ENCODE measurements at places on chromosomes 1 and 21. TPM values are rescaled to one million over a fixed set of nuclear protein-coding genes. Genes with fewer than 3 reads are reported as not detected.
A peak's percentile ranks its signal among the peaks of the same experiment; 100 is the strongest.

SLC9C2 gene
- total RNA-seq = not detected

SMYD2 gene
- 24.8 TPM for total RNA-seq

C1orf87 gene
- total RNA-seq = not detected

C1orf56 gene
- total RNA-seq = 4.7 TPM

HES4 gene
- 54.1 TPM for total RNA-seq

ADAM30 gene
- not detected for total RNA-seq

RPE65 gene
- total RNA-seq = 0.14 TPM

DNA sequence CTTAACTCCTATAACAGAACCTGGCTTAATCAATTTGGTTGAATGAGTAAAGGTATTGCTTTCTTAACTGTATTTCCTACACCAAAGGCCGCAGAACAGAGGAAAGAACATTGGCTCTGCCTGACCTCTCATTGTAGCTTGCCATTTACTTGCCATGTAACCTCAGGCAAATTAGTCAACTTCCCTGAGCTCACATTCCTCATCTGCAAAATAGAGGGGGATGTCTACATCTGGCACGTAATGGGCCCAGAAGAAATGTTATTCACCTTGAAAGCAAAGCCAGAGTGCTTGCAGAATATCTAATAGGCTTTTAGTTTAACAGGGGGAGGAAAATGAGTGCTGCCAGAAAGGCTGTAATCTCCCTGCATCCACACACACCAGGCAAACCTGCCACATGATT is 44.3 kb downstream of the LAMC2 start:
- no peak overlapping the region for H3K4me3 ChIP-seq
- no peak overlapping the region for H3K27ac ChIP-seq
- no peaks in the 10 kb centered on the region for H3K27me3 ChIP-seq
- no peak for DNase-seq
- H3K4me1 ChIP-seq = peaks cover 34% of the 10 kb centered on the region

GRCh38 chr1:175131095-175131494 is 61.5 kb downstream of the KIAA0040 start:
- H3K4me3 ChIP-seq = no peak overlapping the region
- H3K27me3 ChIP-seq = peaks cover 10% of the 10 kb centered on the region
- no peak overlapping the region for H3K27ac ChIP-seq
- peaks cover 20% of the 10 kb centered on the region for H3K4me1 ChIP-seq

GRCh38 chr1:215267495-215267894 is 185.0 kb downstream of the KCNK2 start:
- no peaks in the 10 kb centered on the region for H3K27me3 ChIP-seq
- no peaks in the 10 kb centered on the region for H3K4me1 ChIP-seq
- no peak for DNase-seq
- no peak overlapping the region for H3K4me3 ChIP-seq

DNA sequence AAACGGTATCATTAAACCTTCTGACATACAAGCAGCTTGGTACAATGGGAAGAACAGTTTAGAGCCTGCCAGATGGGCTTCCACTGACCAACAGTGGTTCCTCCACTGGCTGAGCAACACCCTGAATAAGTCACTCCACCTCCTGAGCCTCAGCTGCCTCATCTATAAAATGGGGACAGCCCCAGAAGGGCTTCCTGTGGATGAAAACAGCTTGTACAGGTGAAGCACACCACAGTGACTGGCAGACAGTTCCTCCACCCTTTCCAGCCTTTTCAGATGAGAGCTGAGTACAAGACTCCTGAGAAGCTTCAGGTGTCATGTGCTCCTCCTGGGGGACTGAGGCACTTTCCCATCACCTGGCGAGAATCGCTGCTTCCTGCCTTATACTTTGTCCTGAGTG is 2.1 kb downstream of the CAPZB start:
- no peaks in the 10 kb centered on the region for H3K27me3 ChIP-seq
- peak overlapping the region; percentile 90 for H3K27ac ChIP-seq
- no peak for DNase-seq
- peaks cover 11% of the 10 kb centered on the region for H3K36me3 ChIP-seq

GRCh38 chr1:26138974-26139558 is 19.8 kb upstream of the FAM110D start:
- H3K27ac ChIP-seq = peak overlapping the region; percentile 55
- no peaks in the 10 kb centered on the region for H3K36me3 ChIP-seq
- no peak overlapping the region for H3K4me3 ChIP-seq

DNA sequence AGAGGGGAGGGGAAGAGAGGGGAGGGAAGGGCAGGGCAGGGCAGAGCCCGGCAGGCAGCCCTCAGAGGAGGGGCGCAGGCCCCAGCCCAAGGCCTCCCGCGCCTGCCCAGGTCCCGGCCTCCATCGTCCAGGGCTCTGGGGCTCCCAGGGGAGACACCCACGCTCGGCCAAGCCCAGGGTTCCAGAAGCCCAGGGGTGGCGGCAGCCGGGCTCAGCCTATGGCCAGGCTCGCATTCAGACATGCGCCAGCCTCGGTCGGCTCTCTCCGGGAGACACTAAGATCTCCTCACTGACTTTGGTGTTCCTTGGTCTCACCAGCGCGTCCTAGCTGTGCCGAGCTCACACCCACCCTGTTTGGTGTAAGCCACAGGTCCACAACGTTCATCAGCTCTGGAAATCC is 7.1 kb upstream of the ANKRD65 start:
- no peaks in the 10 kb centered on the region for H3K27me3 ChIP-seq
- peaks cover 10% of the 10 kb centered on the region for H3K4me1 ChIP-seq
- H3K4me3 ChIP-seq = peak overlapping the region; percentile 71
- no peaks in the 10 kb centered on the region for H3K36me3 ChIP-seq
- peak overlapping the region; percentile 47 for H3K27ac ChIP-seq
- no peak for DNase-seq

DNA sequence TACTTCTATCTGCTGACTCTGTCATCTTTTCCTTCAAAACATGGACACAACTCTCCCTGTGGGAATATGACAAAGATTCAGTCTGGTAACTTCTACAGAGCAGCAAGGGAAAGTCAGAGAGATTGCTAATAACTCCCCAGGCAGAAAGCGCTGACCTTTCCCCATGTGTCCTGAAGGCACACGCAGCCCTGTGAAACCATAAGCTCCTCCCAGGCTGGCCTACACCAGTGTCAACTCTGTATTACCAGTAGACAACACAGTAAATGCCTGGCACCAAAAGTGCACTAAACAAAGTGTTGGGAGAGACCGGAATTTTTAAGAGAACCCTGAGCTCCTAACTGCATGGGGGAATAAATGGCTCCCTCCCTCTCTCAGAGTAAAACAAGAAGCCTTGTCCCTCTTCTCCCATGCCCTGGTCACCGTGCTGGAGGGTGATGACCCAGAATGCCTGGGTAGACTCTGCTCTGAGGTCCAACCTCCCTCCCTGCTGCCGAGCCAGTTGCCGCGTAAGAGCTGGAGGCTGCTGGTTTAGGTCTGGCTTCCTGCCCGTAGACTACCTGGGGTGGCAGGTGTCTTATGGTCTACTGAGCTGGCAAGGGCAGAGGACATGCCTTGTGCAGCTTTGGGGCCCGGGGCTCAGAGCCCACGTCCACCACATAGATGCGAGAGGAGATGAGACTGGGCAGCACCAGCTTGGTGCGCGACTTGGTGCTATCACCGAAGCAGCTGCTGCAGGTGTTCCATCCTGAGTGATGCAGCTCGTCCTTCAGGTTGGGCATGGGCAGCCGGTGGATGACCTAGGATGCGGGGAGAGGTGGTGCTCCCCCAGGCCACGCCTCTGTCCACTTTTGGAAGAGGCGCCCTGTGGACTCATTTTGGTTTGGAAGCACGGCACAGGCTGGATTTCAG is 3.9 kb downstream of the SELENBP1 start:
- peaks cover 3% of the 10 kb centered on the region for H3K36me3 ChIP-seq
- H3K4me3 ChIP-seq = no peak overlapping the region
- no peak for DNase-seq

- H3K27ac ChIP-seq = no peak overlapping the region
- no peak overlapping the region for H3K4me3 ChIP-seq
- H3K36me3 ChIP-seq = no peaks in the 10 kb centered on the region
- peaks cover 7% of the 10 kb centered on the region for H3K27me3 ChIP-seq
Measured at GRCh38 chr1:41794031-41794430, 124.7 kb downstream of the HIVEP3 start.

- H3K36me3 ChIP-seq = no peaks in the 10 kb centered on the region
- H3K4me1 ChIP-seq = peaks cover 9% of the 10 kb centered on the region
Measured at GRCh38 chr1:168437821-168438220, 106.0 kb downstream of the XCL2 start.

DNA sequence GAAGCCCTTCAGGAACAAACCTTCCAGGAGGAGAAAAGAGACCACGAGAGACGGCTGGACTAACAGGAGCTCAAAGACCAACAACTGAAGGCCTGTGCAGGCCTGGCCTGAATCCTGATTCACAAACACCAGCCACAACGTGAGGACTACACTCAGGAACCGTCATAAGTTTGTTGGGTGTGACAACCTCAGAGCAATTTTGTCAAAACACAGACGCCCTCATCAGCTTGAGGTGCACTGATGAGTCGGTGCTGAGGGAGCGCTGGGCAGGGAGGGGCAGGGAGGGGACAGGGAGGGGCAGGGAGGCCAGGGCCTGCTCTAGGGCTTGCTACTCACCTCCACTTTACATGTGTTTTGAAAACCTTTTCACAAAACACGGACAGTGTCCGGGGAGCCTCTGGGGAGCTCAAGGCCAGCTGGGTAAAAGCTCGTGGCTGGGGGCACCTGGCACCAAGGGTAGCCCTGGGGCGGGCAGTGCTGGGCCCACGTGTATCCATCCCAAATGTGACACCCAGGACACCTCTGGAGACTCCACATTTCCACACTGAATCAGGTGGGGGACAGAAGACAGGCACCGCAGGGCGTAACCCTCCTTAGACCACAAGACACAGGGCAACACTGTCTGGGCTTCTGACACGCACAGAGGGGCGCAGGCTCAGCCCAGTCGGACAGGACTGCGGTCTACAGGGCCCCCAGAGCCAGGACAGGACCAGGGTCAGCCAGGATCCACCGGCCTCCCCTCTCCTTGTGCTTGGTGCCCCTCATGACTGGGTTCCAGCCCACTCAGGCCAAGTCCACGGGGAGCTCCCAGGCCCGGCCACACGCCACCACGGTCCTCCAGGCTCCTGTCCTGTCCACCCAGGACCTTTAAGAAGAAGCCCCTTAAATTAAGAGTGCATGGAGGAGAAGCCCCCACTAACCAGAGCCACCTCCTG is 16.5 kb downstream of the LSS start:
- peak overlapping the region; percentile 51 for H3K27ac ChIP-seq
- H3K4me3 ChIP-seq = no peak overlapping the region
- no peak for DNase-seq

DNA sequence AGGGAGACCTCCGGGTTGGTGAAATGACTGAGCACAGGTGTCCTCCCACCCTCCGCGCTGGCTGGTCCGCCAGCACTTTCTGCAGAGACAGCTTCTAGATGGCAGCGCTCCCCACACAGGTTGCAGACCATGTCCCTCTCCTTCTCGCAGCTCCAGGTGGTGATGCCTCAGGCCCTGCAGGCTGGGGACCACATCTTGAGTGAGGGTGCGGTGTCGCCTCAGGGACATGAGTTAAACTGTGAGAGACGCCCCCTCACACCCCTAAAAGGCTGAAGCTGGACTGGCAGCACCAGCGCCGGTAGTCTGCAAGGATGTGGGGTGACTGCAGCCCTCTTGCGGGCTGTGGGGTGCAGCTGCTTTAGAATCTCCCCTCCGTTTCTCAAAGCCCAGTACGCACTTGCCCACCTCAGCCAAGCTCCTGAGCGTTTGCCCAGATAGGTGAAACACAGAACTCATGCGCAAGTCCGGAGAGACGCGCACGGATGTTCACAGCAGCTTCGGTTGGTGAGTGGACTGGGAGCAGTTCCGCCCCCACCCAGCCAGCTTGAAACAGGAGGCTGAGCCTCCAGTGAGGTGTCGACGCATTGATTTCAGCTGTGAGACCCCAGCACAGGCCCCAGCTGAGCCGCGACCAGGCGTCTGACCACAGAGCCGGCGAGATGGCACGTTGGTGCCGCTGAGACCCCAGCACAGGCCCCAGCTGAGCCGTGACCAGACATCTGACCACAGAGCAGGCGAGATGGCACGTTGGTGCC is 28.6 kb downstream of the COL6A1 start:
- DNase-seq = no peak
- no peaks in the 10 kb centered on the region for H3K36me3 ChIP-seq
- H3K27ac ChIP-seq = no peak overlapping the region

GRCh38 chr1:52032124-52032784 is 1.4 kb downstream of the KTI12 start:
- H3K27me3 ChIP-seq = no peaks in the 10 kb centered on the region
- H3K27ac ChIP-seq = peak overlapping the region; percentile 89
- H3K4me3 ChIP-seq = peak overlapping the region; percentile 93
- DNase-seq = no peak
- peaks cover 7% of the 10 kb centered on the region for H3K36me3 ChIP-seq
- peaks cover 27% of the 10 kb centered on the region for H3K4me1 ChIP-seq

- peaks cover 4% of the 10 kb centered on the region for H3K4me1 ChIP-seq
- H3K36me3 ChIP-seq = peaks cover 3% of the 10 kb centered on the region
- no peak for DNase-seq
- no peaks in the 10 kb centered on the region for H3K27me3 ChIP-seq
- no peak overlapping the region for H3K4me3 ChIP-seq
Measured at GRCh38 chr1:84711121-84711520, 20.9 kb upstream of the SSX2IP start.

DNA sequence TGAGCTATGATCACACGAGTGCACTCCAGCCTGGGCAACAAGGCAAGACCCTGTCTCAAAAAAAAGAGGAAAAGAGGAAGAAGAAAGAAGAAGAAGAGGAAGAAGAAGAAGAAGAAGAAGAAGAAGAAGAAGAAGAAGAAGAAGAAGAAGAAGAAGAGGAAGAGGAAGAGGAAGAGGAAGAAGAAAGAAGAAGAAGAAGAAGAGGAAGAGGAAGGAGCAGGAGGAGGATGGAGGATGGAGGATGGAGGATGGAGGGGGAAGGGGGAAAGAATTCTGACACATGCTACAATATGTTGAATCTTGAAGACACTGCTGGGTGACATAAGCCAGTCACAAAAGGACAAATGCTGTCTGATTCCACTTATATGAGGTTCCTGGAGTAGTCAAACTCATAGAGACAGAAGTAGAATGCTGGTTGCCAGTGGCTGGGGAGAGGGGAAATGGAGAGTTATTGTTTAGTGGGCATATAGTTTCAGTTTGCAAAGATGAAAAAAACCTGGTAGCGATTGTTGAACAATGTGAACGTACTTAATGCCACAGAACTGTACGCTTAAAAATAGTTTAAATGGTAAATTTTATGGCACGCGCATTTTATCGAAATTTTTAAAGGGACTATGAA is 47.3 kb upstream of the COA6 start:
- peaks cover 4% of the 10 kb centered on the region for H3K4me1 ChIP-seq
- H3K36me3 ChIP-seq = no peaks in the 10 kb centered on the region
- no peak for DNase-seq
- H3K4me3 ChIP-seq = peak overlapping the region; percentile 12
- no peak overlapping the region for H3K27ac ChIP-seq
- H3K27me3 ChIP-seq = peaks cover 61% of the 10 kb centered on the region

Measured in type B pancreatic cell (in vitro differentiated cells).